ENCODE measurements at places on chromosomes 2 and 18. TPM values are rescaled to one million over a fixed set of nuclear protein-coding genes. Genes with fewer than 3 reads are reported as not detected.

The ITGB6 gene
- total RNA-seq: not detected

The CHRND gene
- not detected for total RNA-seq

The GKN1 gene
- not detected for total RNA-seq

The FBLN7 gene
- 7.9 TPM for total RNA-seq

The GPR39 gene
- not detected for total RNA-seq

The ST8SIA3 gene
- total RNA-seq: not detected

The FTCDNL1 gene
- total RNA-seq: 2.3 TPM

The ANKRD12 gene
- total RNA-seq: 79.4 TPM

The NEUROD1 gene
- not detected for total RNA-seq

The ERBB4 gene
- not detected for total RNA-seq

The SLC40A1 gene
- 2.6 TPM for total RNA-seq

The SLC38A11 gene
- not detected for total RNA-seq

The DSG4 gene
- not detected for total RNA-seq

The PLCD4 gene
- 0.30 TPM for total RNA-seq

The ALK gene
- total RNA-seq: not detected

The MYO7B gene
- total RNA-seq: 0.69 TPM

The SELENOI gene
- 26.9 TPM for total RNA-seq

The CAPN14 gene
- 0.12 TPM for total RNA-seq

The EPAS1 gene
- 7.9 TPM for total RNA-seq

Measured in activated CD4-positive, alpha-beta T cell treated with anti-CD3 and anti-CD28 coated beads, Interleukin-2, amount 10 ng/mL, durations not matched to agents 7 days and 5 days (primary cell).